ENCODE measurements at places on chromosomes 7 and 10.

- no peak for DNase-seq
Measured at GRCh38 chr10:14349081-14349480, 18.4 kb upstream of the FRMD4A start.

GRCh38 chr10:95237376-95238170, 43.5 kb downstream of the ACSM6 start:
- DNase-seq, result no peak

- DNase-seq, result no peak
Measured at GRCh38 chr7:95316588-95316987, 7.7 kb downstream of the PON1 start.

DNA sequence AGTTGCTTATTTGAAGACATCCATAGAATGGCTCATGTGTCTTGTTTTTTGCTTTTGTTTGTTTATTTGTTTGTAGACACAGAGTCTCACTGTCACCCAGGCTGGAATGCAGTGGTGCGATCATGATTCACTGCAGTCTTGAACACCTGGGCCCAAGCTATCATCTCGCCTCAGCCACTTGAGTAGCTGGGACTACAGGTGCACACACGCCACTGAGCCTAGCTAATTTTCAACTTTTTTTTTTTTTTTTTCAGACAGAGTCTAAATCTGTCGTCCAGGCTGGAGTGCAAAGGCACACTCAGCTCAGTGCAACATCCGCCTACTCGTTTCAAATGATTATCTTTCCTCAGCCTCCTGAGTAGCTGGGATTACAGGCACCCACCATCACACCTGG, 83.3 kb upstream of the KLF6 start:
- no peak for DNase-seq

DNA sequence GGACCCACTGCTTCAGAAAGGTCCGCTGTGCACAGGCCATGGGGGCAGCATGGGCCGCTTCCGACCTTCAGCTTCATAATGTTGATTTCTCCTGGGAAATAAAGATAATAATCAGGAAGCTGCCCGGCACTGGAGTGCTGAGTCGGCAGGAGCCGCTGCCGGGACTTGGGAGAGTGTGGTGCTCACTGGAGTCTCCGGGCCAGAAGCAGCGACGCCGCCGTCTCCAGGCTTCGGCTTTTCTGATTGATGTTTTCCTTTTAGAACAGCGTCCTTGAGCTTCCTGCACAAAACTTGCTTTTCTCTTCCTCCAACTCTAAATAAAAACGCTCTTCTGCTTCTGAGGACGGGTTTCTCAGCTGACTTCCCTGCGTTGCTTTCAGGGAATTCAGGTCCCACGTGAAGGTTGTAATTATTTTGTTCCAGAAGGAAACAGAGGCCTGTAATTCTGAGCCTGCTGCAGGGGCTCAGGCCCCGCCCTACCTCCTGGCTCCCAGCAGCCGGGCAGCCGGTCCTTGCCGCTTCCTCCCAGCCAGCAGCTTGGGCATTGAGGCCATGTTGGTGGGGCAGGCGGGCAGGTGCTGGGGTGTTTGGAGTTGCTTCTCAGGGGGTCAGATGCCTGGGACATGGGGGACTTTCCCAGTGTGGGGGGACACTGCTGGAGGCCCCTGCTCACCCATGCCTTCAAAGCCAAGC, 14.7 kb downstream of the PWWP2B start:
- DNase-seq, result no peak

- DNase-seq, result no peak
Measured at GRCh38 chr7:12785473-12785872, 98.0 kb downstream of the ARL4A start.

DNA sequence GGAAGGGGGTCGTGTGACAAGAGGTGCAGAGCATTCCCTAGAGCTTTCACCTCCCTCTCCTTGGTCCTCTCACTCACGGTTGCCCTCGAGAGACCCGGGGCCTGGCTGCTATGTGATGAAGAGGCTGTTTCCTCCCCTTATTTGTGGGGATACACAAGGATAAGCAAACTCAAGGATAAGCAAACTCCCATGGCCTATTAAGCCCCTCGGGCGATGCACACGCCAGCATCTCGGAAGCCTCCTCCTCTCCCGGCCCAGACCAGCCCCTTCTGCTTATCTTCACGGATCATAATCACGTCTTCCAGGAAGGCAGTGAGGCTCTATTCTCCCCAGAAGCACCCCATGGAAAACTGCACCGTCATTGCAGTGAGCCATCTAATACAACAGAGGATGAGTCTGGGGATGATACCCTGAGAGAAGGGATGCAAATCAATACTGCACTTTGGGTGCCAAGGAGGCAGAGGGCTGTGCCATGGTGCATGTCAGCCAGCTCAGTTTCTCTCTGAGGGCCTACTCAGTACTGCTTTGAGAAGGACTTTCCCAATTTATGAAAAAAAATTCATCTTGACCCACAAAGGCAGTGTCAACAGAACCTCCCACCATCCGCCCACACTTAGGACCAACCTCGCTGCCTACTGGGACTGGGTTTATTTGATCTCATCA, 22.2 kb downstream of the TMEM273 start:
- DNase-seq, result no peak

- no peak for DNase-seq
Measured at GRCh38 chr7:148803094-148803493, 81.0 kb downstream of the EZH2 start.

DNA sequence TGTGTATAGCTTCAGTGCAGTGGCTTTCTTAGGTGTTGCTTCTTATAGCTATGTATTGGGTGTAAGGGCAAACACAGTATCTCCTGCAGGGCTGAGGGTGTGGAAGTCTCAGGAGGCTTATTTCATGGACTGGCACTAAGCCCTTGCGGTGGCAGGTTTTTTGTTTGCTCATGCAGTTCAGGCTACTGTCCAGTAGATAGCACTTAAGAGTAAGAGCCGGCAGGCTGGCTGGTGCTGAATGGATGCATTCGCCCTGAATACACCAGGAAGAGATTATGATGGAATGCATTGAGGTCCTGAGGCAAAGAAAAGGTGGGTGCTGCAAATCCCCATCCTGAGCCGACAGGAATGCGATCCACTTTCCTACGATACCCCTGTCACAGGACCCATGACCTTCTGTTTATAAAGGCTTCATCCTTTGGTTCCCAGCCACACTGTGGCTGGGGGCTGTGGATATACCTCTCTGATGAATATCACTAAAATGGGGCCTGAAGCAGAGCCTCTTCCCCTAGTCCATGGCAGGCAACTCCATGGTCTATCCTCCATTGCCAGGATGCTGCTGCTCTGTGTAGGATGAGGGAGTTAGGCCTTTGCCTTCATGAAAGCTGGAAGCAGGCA, 44.9 kb downstream of the ANXA8 start:
- DNase-seq, result no peak

GRCh38 chr7:27046854-27047549, 48.8 kb downstream of the HOXA1 start:
- DNase-seq, result no peak

Data from Jurkat, Clone E6-1 (cell line).